ENCODE measurements at places on chromosomes 4 and X.
A peak's percentile ranks its signal among the peaks of the same experiment; 100 is the strongest.

DNA sequence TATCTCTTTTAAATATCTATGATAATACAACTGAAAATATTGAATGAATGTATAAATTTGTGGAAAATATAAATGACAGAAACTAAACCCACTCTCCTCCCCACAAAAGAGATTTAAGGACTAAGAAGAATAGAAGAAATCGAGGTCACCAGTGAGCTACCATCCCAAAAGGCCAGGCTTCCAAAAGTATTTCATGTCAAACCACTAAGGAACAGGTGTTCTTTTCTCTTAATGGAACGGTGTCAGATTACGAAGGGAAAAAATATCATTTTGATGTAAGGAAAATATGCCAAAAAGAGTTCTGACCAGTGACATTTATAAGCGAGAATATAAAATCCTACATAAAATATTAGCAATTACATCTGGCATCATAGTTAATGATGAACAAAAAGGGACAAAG lies 13.6 kb upstream of the TCEAL4 start:
- DNase-seq: no peak

- DNase-seq: no peak
These were observed 646 bp downstream of the ABCB7 start for GRCh38 chrX:75155447-75155826.

- DNase-seq: peak; percentile 21
These were observed 1865.3 kb upstream of the AGA start for GRCh38 chr4:179307297-179308136.

DNA sequence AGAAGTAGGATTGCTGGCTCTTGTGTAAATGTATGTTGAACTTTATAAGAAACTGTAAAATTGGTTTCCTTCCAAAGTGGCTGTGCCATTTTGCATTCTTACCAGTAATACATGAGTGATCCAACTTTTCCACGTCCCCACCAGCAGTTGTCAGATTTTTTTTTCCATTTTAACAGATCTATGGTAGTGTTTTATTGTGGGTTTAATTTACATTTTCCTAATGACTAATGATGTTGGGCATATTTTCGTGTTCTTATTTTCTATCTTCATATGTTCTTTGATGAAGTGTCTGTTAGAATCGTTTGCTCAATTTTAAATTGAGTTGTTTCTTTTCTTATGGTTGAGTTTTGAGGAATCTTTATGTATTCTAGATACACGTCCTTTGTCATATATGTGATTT lies 56.2 kb downstream of the PHEX start:
- DNase-seq: no peak

DNA sequence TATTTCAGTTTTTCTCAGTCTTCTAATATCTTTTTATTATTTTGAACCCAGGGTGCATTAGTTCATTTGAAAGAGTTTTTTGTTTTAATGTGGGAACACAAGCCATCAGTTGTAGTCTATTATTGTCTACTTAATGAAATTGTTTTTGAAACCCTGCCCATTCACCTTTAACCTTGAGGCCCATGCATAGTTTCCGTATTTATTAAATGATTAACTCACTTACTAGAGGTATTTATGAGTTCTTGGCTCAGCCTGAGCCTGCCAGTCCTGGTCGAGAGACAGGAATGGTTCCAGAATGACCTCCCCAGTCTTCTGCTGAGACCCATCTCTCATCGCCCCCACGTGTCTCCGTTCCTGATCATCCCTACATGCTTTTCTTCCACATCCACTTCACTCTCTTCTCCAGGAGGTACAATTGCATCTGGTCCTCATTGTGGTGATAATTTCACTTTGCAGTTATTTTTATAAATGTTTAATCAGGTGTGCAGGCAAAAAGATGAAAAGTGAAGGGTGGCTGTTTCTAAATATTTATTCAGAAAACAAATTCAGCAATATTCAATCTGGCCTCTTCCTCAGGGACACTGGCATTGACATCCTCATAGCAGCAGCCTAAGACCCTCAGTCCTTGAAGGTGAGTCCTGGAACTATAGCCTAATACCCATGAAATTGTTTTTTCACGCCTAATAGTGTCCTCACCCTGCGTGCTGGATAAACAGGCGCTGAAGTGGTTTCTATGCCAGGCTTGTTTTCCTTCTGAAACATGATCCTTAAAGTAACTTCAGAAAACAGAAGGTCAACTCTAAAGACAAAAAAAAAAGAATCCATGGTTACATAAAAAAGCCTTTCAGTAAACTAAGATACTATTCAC lies 112.8 kb downstream of the KDR start:
- DNase-seq: no peak

GRCh38 chr4:78059524-78059889 lies 2.4 kb downstream of the FRAS1 start:
- DNase-seq: peak; percentile 70

DNA sequence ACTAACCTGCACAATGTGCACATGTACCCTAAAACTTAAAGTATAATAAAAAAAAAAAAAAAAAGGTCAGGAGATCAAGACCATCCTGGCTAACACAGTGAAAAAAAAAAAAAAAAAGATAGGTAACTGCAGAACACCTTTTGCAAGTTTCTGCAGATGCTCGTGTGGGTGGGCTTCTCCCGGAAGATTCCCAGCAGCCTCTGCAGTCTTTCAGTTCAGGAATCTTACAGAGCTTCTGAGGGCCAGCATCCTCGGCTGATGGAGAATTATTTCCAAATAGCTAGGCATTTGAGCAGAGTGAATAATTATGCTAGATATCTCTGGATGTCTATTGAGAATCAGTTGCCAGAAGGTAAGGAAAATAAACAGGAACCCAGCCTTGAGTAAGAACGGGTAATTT lies 300.7 kb downstream of the DCTD start:
- no peak for DNase-seq

DNA sequence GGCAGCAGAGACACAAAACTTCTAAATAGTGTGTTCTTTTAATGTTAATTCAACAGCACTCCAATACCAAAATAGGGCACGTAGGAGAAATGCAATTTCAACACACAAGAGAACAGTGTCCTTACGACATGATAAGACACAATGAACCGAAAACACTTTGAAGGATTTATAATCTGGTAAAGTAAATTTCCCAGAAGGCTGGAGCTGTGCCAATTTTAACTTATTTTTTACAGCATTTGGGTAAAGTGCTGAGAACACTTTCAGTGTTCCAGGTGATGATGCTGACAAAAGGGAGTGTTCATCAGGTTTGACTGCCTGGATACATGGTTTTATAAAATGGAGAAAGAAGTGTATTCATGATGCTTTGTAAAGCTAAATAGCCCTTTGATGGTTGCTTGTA lies 76.5 kb downstream of the MAPK10 start:
- no peak for DNase-seq

DNA sequence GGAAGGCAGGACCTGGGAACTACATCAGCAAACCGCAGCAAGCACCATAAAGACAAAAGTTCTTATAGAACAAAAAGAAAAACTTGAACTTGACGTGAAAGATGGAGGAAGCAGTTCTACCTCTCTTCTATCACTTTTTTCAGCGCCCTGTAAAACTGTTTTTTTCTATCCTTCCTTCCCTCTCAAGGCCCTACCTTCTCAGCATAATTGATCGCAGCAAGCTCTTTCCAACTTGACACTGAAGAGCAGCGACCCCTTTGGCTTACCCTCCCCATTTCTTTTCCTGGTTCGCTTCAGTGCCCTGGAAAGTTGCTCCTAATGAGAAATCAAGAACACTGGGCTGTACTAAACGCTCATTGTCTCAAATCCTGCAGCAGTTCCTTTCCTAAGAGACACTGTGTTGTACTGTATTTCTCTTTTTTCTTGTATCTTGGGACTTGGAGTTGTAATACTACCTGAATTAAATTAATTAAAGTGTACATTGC lies 150.6 kb upstream of the SLC4A4 start:
- no peak for DNase-seq

- DNase-seq: no peak
These were observed 151.6 kb downstream of the GRID2 start for GRCh38 chr4:92455329-92455839.

GRCh38 chrX:11131146-11131545 lies 20.0 kb downstream of the HCCS start:
- DNase-seq: no peak

DNA sequence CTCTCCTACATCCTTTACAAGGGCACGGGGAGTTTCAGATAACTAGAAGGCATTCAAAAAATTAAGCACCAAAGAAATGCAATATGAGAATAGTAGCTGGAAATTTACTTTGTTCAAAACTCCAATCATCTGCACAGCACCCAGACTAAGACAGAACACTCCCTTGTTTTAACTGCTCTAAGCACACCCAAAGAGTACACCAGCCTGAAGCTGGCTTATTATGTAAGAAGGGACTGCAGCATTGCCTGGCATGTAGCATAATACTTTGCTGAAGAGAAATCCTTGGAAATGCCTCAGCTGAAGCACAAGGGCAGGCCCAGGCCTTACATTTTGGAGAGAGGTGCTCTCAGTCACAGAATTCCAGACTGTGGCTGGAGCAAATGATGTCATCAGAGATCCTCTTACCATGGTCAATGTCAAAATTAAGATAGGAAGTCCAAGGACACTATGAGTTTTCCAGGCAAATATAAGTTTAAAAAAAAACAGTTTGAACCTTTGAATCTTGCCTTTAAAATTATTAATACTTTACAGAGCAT lies 14.8 kb downstream of the ARHGEF6 start:
- no peak for DNase-seq

DNA sequence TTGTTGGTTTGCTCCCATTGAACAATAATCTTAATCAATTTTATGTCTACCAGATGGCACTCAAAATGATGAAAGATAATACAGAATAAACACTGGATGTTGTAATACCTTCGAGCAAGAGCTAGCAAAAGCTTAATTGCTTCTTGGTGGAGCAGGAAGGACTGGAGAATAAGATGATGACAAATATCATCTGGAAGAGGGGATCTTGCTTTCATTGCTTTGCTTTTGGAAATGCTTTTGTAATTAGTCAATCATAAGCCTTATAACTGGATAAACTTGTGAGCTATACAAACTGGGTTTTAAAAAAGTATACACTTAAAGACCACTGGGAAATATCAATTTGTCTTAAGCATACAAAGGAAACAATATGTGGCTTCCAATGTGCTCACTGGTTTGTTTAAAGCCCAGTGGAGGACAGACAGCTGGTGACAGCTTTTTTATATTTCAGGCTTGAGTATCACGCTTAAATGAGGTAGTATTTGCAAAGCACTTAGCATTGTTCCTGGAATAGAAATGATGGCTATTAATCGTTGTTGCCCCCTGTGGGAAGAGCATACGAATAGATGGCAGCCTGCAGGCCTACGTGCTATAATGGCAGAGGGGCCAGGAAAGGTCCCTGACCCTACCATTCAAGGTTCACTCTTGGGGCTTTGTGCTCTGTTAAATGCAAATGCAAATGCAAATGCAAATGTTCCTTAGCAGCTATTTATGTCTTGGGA lies 61.2 kb downstream of the TMEM150C start:
- peak; percentile 40 for DNase-seq

DNA sequence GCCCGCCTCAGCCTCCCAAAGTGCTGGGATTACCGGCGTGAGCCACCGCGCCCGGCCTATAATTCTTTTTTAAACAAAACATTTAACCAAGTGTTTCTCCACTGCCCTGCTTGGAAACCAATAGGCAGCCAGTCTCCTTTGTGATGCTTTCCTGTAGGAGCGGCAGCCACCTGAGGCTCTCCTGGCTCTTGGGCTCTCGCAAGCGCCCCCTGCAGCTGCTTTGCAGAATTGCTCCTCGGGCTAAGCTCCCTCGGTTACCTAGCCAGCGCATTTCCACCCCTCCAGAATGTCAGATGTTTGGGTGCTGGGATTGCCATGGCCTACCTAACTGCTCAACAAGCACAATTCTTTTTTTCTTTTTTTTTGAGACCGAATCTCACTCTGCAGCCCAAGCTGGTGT lies 7.7 kb downstream of the S100P start:
- DNase-seq: no peak

DNA sequence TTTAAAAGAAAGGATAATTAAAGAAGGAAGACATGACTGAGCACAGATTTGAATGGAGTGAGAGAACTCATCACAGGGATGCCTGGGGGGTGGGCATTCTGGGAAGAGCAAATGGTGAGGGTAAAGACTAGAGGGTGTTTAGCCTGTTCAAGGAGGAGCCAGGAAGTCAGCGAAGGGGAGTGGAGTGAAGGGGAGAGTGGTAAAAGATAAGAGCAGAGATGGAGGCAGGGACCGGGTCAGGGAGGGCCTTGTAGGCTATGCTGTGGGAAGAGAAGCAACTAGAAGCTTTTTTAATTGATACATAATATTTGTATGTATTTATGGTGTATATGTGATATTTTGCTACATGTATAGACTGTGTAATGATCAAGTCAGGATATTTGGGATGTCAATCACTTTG lies 2.2 kb upstream of the VGLL1 start:
- no peak for DNase-seq

DNA sequence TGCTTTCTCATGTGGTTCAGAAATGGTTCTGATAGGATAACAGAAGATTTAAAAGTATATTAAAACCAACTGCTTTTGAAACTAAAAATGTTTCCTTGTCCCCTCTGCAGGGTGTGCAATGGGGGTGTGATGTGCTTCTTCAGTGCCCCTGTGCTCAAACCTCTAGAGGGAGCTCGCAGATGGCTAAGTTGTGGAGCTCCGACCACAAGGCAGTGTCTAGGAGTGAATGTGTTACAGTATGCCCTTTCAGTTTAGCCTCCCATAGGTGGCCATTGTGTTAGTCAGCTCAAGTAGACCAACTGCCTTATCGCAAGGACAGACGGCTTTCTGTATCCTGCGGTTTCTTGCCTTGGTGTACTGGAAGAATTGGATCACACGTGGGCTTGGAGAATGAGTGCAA lies 130.5 kb downstream of the TENT5D start:
- DNase-seq: no peak

Data from HFFc6 (cell line).